ENCODE measurements at places on chromosomes 4 and X.

DNA sequence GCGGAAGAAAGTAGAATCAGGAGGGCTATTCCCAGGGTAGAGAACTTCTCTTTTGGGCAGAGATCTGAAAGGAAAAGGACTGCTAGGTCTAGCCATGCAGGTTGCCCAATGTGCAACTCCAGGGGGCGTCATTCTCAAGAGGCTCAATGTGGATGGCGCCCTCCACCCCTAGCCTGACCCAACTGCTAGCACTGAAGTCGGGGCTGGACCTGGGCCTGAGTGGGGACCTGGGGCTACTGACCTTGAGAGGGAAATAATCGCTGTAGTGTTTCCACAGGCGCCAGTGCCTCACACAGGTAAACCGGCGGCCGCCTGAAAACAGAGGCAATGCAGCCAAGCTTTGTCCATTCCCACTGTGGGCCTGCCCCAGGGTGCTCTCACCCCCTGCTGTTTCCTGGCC, 6.1 kb downstream of the AWAT2 start:
- no peak for DNase-seq

- DNase-seq: no peak
Measured at GRCh38 chrX:112664924-112665323, 14.8 kb downstream of the LHFPL1 start.

DNA sequence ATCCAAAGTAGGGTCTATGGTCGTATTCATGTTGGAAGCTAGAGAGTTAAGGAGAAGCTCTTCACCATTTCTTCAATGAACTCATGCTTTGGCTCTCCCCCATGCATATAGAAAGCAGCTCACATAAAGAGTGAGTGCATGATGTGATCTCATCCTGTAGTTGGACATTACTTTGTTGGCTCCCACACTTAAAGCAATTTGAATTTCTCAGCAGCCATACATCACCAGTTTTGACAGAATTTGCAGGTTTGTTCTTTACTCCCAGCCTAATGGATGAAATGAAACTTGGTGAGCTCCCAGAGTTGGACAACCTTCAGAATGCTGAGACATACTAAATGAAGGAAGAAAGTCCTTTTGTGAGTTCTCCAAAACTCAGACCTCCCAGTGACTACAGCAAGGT, 613.5 kb downstream of the IQCM start:
- DNase-seq: no peak

DNA sequence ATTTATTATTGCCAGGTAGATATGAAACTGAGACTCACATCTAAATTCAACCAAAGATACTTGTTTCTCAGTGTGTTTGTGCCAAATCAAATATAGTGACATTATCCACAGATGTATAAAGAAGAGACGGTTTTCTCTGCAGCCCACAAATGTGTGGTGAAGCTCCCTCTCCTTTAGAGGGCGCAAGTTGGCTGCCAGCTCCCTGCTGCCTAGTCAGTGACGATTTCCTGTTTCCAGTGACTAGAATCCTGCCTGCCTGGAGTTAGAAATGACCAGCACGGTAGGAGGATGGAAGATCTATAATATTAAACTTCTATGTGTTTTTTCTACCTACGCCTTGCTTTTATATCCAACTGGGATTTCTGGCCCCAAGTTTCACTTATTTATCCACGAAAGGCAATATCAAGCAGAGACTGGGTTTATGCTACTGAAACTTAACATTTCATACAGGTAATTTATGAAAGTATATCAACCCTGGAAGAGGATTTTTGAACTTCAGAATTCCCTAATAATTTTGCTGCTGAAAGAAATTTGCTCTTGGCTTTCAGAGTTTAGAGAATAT, 1793.7 kb upstream of the TENM3 start:
- no peak for DNase-seq

GRCh38 chr4:78179196-78179595, 122.1 kb downstream of the FRAS1 start:
- DNase-seq: no peak

DNA sequence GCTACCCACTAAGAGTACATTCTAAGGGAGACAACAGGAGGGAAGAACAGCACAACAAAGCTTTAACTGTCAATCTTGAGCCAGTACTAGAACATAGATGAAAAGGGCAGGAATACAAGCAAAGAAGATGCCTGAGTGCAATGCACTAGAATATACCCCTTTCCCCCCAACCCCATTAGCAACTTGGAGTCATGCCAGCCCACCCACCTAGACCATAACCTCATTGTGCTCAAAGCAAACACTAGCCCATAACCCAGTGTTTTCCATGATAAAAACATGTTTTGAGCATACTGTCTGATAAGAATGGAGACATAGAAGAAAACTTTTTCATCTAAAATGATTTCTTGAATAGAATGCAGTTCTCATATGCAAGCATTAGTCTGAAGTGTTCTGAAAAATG, 183.2 kb downstream of the RAP1GDS1 start:
- no peak for DNase-seq

- no peak for DNase-seq
Measured at GRCh38 chrX:31139961-31140360, 68.1 kb upstream of the FTHL17 start.

GRCh38 chrX:46202733-46203514, 342.3 kb downstream of the ZNF674 start:
- no peak for DNase-seq

GRCh38 chr4:109179061-109179460, 123.4 kb downstream of the COL25A1 start:
- DNase-seq: no peak

GRCh38 chr4:82715731-82716617, 82.6 kb downstream of the SCD5 start:
- no peak for DNase-seq

DNA sequence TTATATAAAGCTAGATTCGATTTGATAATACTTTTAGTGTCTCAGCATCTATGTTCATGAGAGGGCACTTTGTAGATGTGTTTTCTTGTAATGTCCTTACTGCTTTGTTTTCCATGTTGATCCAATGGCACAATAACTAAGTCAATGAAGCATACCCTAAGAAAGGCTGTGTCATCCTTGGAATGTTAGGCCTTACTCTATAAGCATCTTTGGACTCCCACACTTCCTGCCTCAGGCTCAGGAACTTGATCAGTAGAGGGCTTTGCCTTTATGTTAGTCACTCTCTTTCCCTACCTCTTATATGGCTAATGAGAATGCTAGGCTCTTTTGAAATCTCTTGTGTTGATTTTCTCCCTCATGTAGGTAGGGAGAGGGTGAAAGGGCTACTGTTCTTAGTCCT, 33.2 kb upstream of the EDA2R start:
- DNase-seq: no peak

DNA sequence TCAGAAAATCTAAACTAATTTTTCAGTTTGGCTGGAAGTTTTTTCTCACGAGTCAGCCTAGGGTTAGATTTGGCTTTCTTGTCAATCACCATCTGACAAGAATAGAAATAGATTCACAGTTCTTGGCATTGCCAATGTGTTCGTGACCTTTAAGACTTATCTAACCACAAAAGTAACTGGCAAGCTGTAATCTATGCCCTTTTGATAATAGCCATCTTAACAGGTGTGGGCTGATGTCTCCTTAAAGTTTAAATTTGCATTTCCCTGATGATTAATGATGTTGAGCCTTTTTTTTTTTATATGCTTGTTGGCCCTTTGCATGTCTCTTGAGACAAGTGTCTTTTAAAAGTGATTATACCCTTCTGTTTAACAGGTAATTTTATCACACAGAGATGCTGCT, 460.3 kb upstream of the PRKX start:
- DNase-seq: no peak

DNA sequence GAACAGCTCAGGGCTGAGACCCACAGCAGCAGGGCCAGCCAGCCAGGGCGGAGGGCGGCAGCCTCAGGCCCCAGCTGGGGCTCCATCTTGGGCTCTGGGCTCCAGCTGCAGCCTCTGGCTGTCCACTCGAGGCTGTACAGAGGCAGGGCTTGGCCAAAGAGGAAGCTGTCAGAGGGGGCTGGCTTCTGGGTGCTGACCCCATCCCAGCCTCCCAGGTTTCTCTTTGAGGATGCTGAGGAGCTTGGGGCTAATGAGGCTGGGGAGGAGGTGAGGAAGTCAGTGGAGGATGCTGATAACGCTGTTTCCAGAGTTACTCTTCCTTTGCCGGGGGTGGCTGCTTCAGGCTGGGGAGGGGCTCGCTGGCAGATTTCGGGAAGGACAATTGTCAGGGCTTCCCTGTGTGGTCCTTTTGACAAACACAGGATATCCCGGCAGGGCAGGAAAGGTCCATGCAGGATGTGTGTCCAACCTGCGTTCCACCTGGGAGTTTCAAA, at the start of gene DIPK2B:
TSS of gene DIPK2B (minus strand) at position 136 of the 494 bp plus-strand sequence. CDS start at position 86, 50 bp downstream.
- DNase-seq: no peak

- DNase-seq: no peak
Measured at GRCh38 chr4:74038425-74039314, at the start of gene CXCL3. Gene CXCL3, minus strand, starts transcription at chr4:74038689. Its CDS starts 78 bp downstream, at chr4:74038611.

DNA sequence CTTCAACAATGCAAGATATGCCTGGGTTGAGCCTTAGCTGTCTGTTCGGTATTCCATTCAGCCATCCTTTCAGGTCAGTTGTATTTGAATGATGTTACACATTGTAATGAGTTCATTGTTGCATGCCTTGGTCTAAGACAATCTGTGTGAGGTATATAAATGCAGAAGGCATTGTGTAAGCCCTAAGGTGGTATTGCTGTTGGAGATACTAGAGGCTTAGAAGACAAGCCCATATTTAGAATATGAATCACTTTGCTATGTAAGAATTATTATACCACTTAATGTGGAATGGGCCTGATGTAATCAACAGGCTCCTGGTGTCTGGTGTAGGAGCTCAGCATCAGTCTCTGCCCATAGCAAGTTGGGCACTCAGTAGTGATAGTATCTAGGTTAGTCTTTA, 473.4 kb upstream of the GNPDA2 start:
- DNase-seq: no peak

- no peak for DNase-seq
Measured at GRCh38 chr4:147788791-147789190, 56.9 kb downstream of the ARHGAP10 start.

DNA sequence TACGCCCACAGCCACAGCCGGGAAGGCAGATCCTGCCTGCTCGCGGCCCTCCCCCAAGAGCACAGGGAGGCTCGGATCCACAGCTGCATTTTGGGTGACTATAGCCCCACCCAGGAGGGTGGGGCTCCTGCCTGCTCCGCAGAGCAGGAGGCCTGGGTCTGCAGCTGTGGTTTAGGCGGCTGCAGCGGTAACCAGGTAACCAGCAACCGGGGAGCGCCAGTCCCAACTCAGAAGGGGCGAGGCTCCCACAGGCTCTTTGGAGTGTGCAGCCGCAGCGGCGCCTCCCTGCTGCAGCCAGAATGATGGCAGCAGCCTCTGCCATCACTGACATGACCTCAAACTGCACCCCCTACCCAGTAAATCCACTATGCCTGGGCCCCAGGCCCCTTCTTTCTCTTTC, 148.0 kb upstream of the F9 start:
- no peak for DNase-seq

DNA sequence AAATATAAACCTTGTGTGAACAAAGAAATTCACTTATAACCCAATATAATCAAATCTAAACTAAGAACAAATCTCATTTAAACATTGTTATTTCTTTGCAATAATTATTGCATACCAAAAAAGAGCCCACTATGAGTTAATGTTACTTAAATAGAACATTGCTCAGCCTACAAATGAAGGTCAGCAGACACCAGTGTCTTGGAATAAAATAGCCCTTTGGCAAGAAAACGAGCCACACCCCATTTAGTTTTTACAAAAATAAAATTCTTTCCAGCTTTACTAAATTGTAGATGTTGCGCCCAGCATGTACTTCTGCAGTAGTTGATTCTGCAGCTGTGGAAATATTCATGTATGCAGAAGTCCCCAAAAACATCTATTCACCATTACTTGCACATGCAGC, 12.2 kb downstream of the PLS3 start:
- DNase-seq: no peak

- DNase-seq: no peak
Measured at GRCh38 chr4:137015426-137016409, 516.6 kb downstream of the PCDH18 start.

DNA sequence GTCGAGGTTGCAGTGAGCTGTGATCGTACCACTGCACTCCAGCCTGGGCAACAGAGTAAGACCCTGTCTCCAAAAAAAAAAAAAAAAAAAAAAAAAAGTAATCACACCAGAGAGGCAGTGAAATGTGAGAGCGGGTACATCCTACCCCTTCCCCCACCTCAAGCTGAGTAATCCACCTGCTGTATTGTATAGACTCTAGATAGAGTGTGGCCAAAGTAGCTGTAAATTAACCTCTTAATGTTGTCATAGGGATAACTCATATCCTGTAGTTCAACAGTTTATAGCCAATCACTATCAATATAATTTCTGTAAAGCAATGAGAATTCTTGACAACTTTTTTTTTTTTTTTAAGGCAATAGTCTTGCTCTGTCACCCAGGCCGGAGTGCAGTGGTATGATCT, 30.8 kb downstream of the TNIP2 start:
- DNase-seq: no peak

GRCh38 chr4:53150631-53151488, 215.0 kb downstream of the SCFD2 start:
- DNase-seq: no peak

DNA sequence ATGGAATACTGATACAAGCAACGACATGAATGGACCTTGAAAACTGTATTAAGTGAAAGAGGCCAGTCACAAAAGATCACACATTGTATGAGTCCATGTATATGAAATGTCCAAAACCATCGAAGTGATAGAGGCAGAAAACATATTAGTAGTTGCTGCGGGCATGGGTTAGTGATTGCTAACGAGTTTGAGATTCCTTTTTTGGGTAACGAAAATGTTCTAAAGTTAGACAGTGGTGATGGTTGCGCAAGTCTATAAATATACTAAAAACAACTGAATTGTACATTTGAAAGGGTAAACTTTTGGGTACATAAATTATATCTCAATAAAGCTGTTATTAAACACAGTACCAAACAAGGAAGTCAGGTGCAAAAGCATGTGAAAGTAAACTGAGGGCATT, 234.5 kb downstream of the FBXW7 start:
- no peak for DNase-seq

- DNase-seq: no peak
Measured at GRCh38 chrX:9745417-9746115, 20.1 kb downstream of the GPR143 start.

DNA sequence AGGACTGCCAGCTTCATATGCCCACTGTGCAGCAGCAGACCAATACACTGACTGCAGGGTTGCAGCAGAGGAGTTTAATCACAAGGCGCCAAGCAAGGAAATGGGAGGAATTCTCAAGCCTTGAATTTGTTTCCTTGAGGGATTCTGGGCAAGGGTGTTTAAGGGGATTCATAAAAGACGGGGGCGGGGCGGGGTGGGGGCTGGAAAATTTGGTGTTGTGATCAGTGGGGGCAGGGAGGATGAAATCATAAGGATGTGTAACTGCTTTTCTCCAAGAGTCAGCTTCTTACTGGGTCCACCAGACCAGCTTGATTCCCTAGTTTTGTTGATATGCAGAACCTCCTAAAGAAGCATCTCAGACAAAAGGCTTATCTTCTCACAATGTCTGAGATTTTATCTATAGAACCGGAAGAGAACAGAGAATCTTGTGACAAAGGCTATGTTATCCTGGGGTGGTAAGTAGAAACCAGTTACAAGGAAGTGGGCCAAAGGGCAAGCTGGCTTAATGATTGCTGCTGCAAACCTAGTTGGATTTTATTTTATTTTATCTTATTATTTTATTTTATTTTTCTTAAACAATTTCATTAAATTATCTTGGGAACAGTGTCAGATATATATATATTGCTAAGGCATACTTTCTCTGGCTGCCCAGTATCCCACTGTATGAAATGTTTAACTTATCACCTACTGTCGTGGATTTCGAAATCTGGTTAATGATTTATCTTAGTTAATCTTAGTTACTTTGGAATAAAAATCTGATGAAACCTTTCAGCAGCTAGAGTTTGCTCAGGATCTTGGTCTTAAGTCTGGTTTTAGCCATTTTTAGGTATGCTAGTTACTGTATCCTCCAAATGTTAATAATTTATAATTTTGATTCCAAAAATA, 276.4 kb downstream of the RPA4 start:
- no peak for DNase-seq

Data from activated gamma-delta T cell treated with anti-CD3 and anti-CD28 coated beads, Interleukin-2, amount 50 U/mL, for 16 hours (primary cell).